Activated CD4-positive, alpha-beta memory T cell treated with anti-CD3 and anti-CD28 coated beads, Interleukin-2, amount 10 ng/mL, durations not matched to agents 7 days and 5 days (primary cell): ENCODE measurements at places on chromosomes 2 and 18.

GRCh38 chr2:1590596-1591460, 153.5 kb downstream of the PXDN start:
- no peak overlapping the region for H3K27ac ChIP-seq
- DNase-seq = no peak
- peaks cover 1% of the 10 kb centered on the region for H3K4me1 ChIP-seq
- H3K4me3 ChIP-seq = no peak overlapping the region
- peaks cover 1% of the 10 kb centered on the region for H3K27me3 ChIP-seq
- peaks cover 2% of the 10 kb centered on the region for H3K36me3 ChIP-seq

DNA sequence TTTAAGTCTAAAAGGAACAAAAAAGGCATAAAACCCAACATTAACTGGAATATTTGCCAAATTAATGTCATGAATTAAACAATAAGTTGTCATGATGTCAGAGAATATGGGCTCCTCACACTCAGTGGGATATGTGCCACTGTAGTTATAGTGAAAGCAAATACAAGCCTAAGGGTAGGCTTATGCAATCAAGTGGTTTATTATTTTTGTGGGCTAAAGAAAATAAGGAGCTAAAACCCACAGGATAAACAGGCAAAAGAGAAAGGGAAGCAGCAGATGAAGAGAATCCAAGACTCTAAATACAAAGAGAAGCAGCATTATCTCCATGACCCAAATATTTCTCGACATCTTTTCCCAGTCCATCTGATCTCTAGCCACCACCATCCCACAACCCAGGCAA, 17.5 kb downstream of the YWHAQ start:
- H3K36me3 ChIP-seq = peaks cover 73% of the 10 kb centered on the region
- H3K4me3 ChIP-seq = no peak overlapping the region
- H3K27ac ChIP-seq = no peak overlapping the region
- DNase-seq = no peak

GRCh38 chr2:80482276-80482675, 177.7 kb upstream of the LRRTM1 start:
- no peaks in the 10 kb centered on the region for H3K4me1 ChIP-seq
- no peak for DNase-seq
- no peak overlapping the region for H3K4me3 ChIP-seq
- no peak overlapping the region for H3K27ac ChIP-seq
- no peaks in the 10 kb centered on the region for H3K36me3 ChIP-seq

DNA sequence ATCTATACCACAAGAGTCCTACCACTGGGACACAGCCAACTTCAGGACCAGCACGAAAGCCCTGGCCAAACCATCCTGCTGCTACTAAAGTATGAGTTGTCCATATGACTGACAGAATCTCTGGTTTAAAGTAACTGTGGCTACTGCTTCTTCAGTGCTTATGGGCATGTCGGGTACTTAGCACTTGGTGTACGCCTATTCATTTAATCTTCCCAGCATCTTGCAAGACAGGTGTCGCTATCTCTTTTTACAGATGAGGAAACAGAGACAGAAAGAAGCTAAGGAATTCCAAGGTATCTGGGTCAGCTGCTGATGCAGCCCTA, 203.4 kb upstream of the ID2 start:
- peaks cover 32% of the 10 kb centered on the region for H3K36me3 ChIP-seq
- H3K27me3 ChIP-seq = no peaks in the 10 kb centered on the region
- no peak for DNase-seq
- no peak overlapping the region for H3K4me3 ChIP-seq

DNA sequence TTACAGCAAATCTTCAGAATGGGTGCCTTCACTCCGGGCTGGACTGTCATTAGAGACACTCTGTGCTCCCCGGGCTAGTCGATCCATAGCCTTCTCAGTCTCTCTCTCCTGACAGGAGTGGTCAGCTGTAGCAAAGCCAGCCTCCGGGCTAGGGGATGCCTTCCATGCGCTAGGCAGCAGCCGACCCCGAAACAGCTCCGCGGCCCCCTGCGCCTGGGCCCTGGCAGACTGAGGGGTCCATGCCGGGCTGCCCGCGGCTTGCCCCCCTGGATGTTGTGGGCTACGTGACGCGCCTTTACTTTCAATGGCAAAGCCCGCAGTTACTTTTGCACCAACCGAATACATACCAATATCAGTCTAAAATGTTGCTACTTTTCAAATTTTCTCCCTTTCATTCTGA, 1447.2 kb downstream of the LRP1B start:
- no peaks in the 10 kb centered on the region for H3K36me3 ChIP-seq
- H3K4me1 ChIP-seq = no peaks in the 10 kb centered on the region
- no peak overlapping the region for H3K4me3 ChIP-seq
- no peak overlapping the region for H3K27ac ChIP-seq
- DNase-seq = no peak

DNA sequence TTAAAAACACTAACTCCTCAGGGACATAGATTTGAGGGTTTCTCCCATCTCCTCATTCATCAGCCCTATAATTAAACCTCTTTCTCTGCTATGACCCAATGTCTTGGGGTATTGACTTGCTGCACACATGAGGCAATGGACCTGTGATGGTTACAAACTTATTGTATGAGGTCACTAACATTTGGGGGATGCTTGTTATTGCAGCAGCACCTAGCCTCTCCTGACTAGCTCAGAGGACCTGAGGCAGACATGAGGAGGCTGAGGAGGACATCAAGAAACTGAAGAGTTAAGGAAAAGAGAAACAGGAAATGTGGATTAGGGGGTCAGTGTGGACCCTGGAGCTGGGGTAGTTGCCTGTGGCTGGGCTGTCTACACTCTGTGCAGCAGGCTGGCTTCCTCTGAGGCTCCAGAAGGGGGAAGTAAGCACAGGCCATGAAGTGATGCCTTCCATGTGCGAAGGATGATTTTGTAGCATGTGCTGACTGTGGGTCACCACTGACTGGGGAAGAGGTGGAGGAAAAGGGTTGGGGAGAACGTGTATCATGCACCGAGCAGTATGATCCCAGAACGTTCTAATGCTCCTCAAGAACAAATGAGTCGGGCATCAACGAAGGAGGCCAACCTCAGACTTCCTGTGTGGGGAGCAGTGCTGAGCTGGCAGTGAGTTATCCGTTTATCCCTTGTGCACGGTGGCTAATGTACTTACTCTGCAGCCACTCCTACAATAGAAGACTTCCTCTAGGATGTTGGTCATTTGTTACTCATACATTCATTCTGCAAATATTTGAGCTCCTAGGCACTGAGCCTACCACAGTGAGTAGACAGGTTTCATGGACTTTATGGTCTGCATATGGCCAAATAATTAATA, 42.1 kb upstream of the RFX8 start:
- H3K27ac ChIP-seq = peak overlapping the region; percentile 16
- peaks cover 4% of the 10 kb centered on the region for H3K27me3 ChIP-seq
- H3K4me1 ChIP-seq = peaks cover 38% of the 10 kb centered on the region
- DNase-seq = peak; percentile 55
- peaks cover 6% of the 10 kb centered on the region for H3K36me3 ChIP-seq

GRCh38 chr2:102788216-102788884, 26.5 kb downstream of the TMEM182 start:
- no peak for DNase-seq
- no peak overlapping the region for H3K4me3 ChIP-seq
- no peaks in the 10 kb centered on the region for H3K36me3 ChIP-seq

- no peaks in the 10 kb centered on the region for H3K27me3 ChIP-seq
- H3K4me3 ChIP-seq = no peak overlapping the region
- peaks cover 8% of the 10 kb centered on the region for H3K36me3 ChIP-seq
- no peak for DNase-seq
- H3K4me1 ChIP-seq = peaks cover 2% of the 10 kb centered on the region
Measured at GRCh38 chr2:177324797-177325196, 60.3 kb upstream of the NFE2L2 start.

DNA sequence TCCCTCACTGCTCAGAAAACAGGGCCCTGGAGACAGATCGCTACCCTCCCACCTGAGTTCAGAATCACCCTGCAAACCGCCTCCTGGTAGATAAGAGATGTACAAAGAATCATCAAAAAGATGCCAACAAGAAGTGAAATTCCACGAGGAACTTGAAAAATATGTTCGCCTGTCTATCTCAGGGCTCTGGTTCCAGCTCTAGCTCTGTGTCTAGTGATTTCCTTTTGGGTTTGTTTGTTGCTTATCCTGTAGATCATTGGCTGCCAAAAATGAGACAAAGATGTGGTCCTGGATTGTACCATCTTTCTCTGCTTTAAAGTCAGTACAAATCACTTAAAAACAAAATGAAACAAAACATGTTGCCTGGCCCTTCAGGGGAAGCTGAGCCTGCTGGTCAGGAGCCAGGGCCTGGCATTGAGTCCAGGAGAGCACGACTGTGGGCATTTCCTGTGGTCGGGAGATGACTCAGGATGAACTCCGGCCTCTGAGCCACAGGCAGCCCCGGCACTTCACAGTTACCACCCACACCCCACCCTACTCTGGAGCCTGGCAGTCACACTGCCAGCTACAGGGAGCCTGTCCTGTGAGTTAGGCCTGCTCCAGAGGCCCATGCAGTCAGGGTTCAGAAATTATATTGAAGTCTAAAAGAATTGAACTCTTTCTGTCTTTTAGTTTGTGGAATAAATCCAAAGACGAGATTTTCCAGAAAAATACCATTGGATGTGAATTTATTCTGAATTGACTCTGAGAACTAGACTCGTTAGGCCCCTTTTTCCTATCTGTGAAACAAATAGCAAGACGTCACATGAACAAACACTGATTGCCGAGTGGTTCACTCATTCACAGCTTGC, 8.0 kb upstream of the ITGB6 start:
- H3K4me1 ChIP-seq = peaks cover 23% of the 10 kb centered on the region
- peaks cover 7% of the 10 kb centered on the region for H3K27me3 ChIP-seq
- H3K27ac ChIP-seq = no peak overlapping the region
- H3K4me3 ChIP-seq = no peak overlapping the region
- DNase-seq = no peak
- no peaks in the 10 kb centered on the region for H3K36me3 ChIP-seq

DNA sequence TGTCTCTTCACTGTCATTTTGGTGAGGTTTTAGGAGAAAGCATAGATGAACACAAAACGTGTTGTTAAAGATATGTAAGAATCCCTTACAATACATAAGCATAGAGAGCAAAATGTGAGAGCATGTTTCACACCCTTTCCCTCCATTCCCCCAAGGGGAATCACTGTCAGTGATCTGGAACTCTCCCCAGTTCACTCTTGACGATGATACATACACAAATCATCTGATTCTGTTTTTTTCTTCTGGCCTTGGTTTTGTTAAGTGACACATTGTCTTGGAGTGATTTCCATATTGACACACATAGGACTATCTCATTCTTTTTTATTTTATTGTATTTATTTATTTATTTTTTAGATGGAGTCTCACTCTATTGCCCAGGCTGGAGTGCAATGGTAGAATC, 53.7 kb upstream of the TANC1 start:
- DNase-seq = no peak
- peaks cover 2% of the 10 kb centered on the region for H3K4me1 ChIP-seq

DNA sequence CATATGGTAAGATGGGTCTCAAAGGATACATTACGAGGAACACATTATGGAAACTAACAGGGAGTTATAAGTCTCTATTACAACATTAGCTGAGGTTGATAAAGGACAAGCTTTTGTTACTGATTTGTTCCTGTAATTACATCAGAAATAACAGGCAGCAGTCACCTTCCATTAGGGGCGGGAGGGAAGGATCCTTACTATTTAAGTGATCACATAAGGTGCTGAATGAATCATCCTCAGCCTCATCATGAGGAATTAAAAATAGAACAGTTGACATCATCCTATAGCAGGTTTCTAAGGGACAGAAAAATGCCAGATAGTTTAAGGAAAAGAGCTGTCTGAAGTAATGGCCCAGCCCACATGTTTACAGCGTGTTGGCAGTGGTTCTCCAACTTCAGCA, 86.9 kb upstream of the MGAT5 start:
- H3K4me1 ChIP-seq = peaks cover 22% of the 10 kb centered on the region
- H3K4me3 ChIP-seq = no peak overlapping the region
- no peak for DNase-seq
- peaks cover 3% of the 10 kb centered on the region for H3K36me3 ChIP-seq
- H3K27ac ChIP-seq = no peak overlapping the region

GRCh38 chr2:69582582-69583176, 60.9 kb downstream of the AAK1 start:
- no peak for DNase-seq
- no peak overlapping the region for H3K4me3 ChIP-seq
- H3K4me1 ChIP-seq = peaks cover 72% of the 10 kb centered on the region
- no peak overlapping the region for H3K27ac ChIP-seq

DNA sequence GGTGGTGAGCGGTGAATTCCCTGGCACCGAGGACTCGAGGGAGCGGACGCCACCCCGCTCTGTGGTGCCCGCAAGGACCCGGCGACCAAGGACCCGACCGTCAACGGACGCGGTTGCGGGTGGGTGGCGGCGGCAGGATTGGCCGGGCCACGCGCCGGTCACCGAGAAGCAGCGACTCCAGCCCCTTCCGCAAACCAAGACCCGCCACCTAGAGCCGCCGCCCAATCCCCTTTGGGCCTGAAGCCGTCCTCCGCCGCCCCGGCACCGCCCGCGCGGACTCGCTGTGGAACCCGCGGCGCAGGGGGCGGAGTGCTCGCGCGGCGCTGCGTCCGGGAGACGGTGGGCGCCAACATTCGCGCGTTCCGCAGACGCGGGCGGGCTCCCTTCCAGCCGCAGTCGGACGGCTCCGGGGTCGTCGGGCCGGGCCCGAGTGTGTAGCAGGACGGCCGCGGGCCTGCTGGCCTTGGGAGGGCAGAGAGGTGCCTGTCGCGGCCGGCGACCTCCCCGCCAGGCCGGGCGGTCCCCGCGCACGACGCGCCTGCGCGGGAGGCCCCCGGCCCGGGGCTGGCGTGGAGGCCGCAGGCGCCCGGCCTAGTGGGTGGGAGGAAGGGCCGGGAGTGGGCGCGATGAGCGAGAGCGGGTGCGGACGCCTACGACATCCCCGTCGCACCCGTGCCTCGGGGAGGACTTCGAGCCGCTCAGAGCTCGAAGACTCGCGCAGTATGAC, at the start of the genes FAM228B and PFN4:
Gene FAM228B (plus strand): TSS at position 275 of the 727 bp plus-strand sequence. CDS start 893 bp downstream, outside the sequence.
Gene PFN4 (minus strand): TSS at position 140 of the 727 bp plus-strand sequence. CDS start 799 bp downstream, outside the sequence.
- no peaks in the 10 kb centered on the region for H3K27me3 ChIP-seq
- peak within 1 kb of the TSS; percentile 71 for H3K4me3 ChIP-seq
- H3K4me1 ChIP-seq = peaks cover 17% of the 10 kb centered on the region
- peak within 1 kb of the TSS; percentile 41 for H3K27ac ChIP-seq
- peaks cover 3% of the 10 kb centered on the region for H3K36me3 ChIP-seq

- no peak overlapping the region for H3K27ac ChIP-seq
- no peak overlapping the region for H3K4me3 ChIP-seq
- DNase-seq = no peak
- H3K27me3 ChIP-seq = peaks cover 22% of the 10 kb centered on the region
- H3K4me1 ChIP-seq = peaks cover 3% of the 10 kb centered on the region
Measured at GRCh38 chr2:149145314-149146295, 107.1 kb downstream of the LYPD6B start.
